ENCODE measurements at places on chromosomes 12 and 14. TPM values are rescaled to one million over a fixed set of nuclear protein-coding genes. Genes with fewer than 3 reads are reported as not detected.

- DNase-seq, result no peak
These were observed 33.9 kb upstream of the LTBP2 start for GRCh38 chr14:74645756-74646470.

- no peak for DNase-seq
These were observed 890 bp downstream of the AVPR1A start for GRCh38 chr12:63149909-63150712.

GRCh38 chr12:4555804-4556203, 6.2 kb upstream of the DYRK4 start:
- no peak for DNase-seq

DNA sequence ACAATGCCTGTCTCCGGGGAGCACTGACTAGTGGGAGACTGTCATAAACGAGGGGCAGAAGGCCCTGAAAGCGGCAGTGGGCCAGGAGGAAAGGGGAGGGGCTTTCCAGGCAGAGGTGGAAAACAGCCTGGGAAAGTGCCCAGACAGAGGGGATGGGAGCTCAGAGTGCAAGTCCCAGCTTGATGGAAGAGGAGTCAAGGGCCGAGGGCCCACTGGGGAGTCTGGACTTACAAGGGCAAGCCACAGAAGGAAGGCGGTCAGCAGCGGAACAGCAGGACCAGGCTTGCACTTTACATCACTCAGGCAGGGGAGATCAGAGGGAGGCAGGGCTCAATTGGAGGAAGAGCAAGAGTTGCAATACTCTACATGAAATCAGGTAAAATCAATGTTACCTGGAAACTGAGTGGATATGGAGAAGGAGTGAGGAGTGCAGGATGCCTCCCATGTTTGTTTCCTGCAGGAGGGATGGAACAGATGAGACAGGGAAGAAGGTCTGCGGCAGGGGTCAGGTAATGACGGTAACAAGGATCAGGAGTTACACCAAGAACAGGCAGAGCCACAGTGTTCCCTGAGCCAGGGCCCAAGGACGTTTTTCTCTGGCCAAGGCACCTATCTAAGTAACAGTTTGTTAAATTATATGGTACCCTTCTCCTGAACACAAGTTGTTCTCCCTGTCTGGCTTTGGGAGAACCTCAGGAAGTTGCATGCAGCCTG, 23.8 kb downstream of the PXN start:
- DNase-seq, result no peak

- no peak for DNase-seq
These were observed 42.4 kb upstream of the BDKRB2 start for GRCh38 chr14:96162265-96162664.

DNA sequence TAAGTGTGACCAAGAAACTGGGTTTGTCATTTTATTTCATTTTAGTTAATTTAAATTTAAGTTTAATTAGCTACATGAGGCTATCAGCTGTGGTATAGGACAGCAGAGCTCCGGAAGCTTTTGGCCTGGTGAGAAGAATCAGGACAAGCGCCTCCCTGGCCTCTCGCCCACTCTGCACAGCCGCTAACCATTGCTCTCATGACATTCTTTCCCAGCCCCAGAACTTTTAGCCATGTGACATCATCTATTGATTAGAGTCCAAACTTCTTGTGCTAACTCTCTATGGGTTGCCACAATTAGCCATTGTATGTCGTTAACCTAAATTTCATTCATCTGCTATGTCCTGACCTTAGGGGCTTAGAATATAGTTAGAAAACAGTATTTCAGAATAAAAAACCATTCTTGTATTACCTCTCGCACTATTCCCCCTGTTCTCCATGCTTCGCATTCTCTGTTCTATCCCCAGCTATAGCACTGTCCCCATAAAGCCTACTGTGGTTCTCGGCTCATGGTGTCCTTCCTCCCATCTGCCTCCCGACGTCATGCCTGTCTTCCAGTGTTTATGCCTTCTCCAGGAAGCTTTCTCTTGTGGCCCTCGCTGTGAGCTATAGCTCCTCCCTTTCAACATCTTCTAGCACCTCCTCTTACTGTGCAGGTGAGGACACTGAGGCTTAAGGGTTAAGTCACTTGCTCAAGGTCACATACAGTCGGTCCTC, 23.5 kb downstream of the SSH1 start:
- no peak for DNase-seq

GRCh38 chr14:75493592-75494087, 28.6 kb upstream of the BATF start:
- DNase-seq, result no peak

UBR7 gene
- total RNA-seq, result 18.8 TPM

SYT1 gene
- 18.3 TPM for total RNA-seq
